ENCODE measurements at places on chromosomes 4 and X.
A peak's percentile ranks its signal among the peaks of the same experiment; 100 is the strongest.

DNA sequence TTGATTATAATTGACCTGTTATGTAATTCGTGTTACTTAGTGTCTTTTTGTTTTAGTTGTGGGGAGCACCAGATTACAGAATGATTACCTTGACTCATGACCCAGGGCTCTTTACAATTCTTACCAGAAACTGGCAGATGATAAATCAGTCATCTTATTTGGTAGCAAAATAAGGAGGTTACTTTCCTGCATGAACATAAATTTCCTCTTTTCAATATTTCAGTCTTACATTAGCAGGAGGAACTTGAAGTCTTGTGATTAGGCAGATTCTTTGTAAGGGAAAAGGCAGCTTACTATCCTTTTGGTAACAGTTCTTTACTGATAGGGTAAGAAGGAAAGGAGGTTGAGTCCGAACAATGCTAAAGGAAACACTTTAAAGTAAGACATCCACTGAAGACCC is 26.0 kb upstream of the SLC25A5 start:
- no peak for DNase-seq

DNA sequence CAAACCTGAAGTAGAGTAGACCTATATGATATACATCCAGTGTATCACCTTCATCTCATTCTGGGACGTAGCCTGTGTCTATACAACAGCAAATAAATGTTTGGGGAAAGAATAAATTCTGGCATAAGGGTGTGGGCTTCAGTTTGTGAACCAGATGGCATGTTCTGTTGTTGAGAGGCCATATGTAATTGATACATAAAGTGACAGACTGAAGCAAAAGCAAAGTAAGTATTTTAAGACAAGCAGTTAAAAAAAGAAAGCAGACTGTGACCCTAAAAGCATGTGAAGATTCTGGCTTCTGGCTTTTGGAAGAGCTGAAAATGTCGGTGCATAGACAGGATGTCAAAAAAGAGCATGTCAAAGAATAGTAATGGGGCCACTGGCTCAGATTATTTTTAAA is 22.9 kb downstream of the MID2 start:
- no peak for DNase-seq

- DNase-seq, result no peak
Measured at GRCh38 chr4:117786566-117786965, 247.7 kb upstream of the NDST3 start.

GRCh38 chr4:67546971-67547370 is 1.7 kb upstream of the CENPC start:
- DNase-seq, result no peak

GRCh38 chrX:40943093-40943641 is 142.1 kb upstream of the USP9X start:
- no peak for DNase-seq

DNA sequence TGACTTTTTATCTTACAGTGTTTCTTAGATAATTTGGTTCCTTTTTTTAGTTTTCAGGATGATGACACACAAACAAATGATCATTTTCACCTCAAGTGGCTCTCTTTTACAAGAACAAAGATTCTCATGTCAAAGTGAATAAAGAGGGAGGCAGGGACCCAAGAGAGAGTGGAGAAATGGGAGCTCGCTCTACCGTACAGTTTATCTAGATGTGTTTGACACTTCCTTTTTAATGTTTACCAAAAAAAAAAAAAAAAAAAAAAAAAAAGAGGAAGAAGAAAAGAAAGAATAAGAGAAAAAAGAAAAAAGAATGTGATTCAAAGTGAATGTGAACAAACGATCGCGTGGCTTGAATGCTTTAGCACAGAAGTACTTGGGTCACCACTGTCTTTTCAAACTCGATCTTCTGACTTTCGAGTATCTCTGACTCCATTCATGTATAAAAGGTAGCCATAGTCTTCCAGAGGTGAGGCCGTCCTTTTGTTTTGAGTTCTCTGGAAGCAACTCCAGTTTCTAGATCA is 75.6 kb upstream of the GRXCR1 start:
- DNase-seq, result no peak

- DNase-seq, result peak; percentile 84
Measured at GRCh38 chr4:169270810-169271691, at the start of gene SH3RF1. SH3RF1 (minus strand) TSS chr4:169270956; CDS start chr4:169269212, 1,744 bp downstream.

GRCh38 chrX:70452143-70452733 is 7.6 kb downstream of the DLG3 start:
- no peak for DNase-seq

DNA sequence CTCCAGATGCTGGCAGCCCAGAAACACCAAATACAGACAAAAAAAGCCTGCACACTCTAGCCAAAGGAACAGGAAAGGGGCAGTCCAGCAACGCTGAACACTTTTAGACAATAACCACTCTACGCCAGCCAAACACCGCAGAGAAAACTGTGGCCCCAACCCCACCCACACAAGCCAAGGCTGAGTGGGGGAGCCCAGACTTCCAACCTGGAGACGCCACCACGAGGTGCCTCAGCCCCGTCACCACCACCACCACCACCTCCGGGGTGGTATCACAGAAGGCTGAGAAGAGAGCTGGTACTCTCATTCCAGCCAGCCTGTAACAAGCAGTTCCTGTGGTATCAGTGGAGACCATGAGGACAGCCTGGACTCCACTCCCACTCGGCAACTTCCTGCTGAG is 22.8 kb downstream of the MEPE start:
- DNase-seq, result no peak

All from GDM1 (cell line).